ENCODE measurements at places on chromosomes 7 and 10.

DNA sequence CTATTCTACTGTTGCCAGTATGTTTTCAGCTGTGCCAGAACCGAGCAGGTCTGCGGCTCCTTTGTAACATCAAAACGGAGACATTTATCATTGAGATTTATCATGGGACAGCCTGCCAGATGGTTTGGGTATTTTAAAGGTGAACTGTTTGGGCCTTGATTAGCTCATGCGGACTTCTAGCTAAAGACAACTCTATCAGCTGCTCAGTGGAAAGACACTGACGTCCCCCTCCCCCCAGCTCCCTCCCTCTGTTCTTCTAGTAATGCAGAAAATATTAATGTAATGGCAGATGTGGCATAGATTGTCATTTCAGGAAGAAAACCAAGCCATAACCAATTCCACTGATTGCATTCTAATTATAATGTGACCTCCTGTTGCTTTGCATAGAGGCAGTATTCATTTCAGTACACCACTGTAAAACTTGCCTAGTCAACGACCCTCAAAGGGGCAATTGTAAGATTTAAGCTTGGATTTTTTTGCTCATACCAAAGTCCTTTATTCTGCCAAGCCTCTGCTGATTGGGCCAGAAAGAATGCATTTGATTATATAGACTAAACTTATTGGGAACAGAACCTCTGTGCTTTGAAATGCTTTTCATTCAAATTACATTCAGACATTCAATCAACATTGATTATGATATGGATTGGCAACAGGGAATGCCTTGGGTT lies 966.8 kb downstream of the LRMDA start:
- no peak for DNase-seq

- no peak for DNase-seq
Measured at GRCh38 chr7:44322631-44323363, 2.6 kb downstream of the CAMK2B start.

DNA sequence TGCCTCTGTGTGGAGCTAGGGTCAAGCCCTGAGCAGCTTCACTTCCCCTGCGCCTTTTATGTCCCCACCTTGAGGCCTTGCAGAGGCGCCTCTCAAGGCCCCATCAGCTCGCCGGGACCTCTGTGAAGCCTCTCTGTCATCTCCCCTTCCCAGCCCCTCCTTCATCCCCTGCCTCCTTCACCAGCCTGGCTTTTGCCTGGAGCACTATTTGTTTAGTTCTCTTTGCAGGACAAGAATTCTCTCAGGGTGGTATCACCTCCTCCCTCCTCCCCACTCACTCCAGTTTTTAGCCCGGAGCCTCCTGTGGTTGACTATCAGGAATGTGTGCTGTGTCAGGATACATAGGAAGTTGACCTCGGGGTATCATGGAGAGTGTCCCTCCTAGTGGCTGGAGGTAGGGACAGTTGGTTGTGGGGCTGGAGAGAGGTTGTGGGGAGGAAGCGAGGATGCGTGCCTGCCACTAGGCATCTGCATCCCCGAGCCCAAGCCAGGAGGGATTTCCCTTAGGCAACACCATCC lies 89.8 kb upstream of the ANLN start:
- DNase-seq, result no peak

- no peak for DNase-seq
Measured at GRCh38 chr10:15504101-15504840, 133.2 kb upstream of the FAM171A1 start.
